ENCODE measurements at places on chromosomes 1 and 21. TPM values are rescaled to one million over a fixed set of nuclear protein-coding genes. Genes with fewer than 3 reads are reported as not detected.
A peak's percentile ranks its signal among the peaks of the same experiment; 100 is the strongest.

DNA sequence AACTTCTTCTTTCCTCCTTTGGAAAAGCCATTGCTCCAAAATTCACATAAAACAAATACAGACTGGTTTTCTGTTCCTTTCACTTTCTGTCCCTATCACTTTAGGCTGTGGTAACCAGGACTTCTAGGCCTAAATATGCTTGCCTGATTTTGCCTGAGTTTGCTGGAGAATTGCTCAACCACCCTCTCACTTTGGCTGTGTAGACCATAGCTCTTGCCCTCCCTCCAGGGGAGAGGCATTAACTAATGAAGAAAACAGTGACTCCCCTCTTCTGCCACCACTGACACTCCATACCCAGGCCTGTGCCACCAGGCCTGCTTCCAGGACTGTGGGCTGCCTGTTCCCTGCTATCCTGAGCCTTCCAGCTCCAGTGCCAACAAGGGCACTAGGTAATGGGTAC, 163.5 kb downstream of the TOMM20 start:
- no peak for ATAC-seq

TMEM52 gene
- total RNA-seq: 1.8 TPM

- no peak for ATAC-seq
Observed at GRCh38 chr1:156508205-156508954, 7.8 kb upstream of the MEF2D start.

OR2G2 gene
- total RNA-seq: not detected

NUF2 gene
- total RNA-seq: 59.4 TPM

DNA sequence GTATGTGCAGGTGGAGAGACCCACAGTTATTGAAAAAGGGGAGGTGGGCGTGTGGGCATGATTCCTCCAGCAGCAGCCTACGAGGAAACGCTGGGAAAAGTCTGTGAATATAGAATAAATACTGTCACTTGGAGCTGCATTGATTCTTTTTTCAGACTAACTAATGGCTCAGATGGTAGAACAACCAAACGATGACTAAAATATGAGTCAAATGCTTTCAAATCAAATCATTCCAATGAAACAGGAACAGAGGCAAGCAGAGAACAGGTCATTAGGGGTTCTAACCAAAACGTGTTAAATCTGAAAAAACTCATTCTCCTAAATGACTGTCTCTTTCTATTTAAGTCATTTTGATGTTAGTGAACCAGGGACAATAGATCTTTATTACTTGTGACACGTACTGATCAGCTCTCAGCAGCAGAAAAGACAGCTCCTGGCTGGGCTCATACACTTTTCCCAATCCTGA, 35.1 kb upstream of the SEC16B start:
- ATAC-seq: peak; percentile 40

DNA sequence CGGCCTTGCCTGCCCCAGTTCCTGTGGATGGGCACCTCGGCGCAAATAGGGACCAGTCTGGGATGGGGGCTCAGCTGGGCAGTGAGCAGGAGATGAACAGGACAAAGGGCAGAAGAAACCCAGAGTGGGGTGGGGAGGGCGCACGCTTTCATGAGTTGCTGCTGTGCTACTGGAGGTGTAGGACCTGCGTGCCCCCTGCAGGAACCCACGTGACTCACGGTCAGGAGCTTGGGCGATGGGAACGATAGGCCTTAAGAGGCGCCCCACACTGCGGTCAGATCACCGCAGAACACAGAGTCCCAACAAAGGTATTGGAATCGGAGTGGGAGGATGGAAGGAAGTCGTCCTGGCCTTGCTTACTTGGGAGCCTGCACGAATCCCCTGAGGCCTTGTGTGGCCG, 17.2 kb downstream of the PRDM15 start:
- no peak for ATAC-seq

- ATAC-seq: peak; percentile 84
Observed at GRCh38 chr1:115976062-115976920, at the start of gene SLC22A15. Gene SLC22A15 (plus strand): TSS chr1:115976513. CDS start chr1:115976628, 115 bp downstream.

GRCh38 chr1:150613061-150613920, 16.1 kb downstream of the ENSA start:
- peak; percentile 68 for ATAC-seq

Measured in activated T-helper 17 cell treated with anti-CD3 and anti-CD28 coated beads, Interleukin-2, amount 50 U/mL, for 72 hours (primary cell).